ENCODE measurements at places on chromosomes 7 and 10.

DNA sequence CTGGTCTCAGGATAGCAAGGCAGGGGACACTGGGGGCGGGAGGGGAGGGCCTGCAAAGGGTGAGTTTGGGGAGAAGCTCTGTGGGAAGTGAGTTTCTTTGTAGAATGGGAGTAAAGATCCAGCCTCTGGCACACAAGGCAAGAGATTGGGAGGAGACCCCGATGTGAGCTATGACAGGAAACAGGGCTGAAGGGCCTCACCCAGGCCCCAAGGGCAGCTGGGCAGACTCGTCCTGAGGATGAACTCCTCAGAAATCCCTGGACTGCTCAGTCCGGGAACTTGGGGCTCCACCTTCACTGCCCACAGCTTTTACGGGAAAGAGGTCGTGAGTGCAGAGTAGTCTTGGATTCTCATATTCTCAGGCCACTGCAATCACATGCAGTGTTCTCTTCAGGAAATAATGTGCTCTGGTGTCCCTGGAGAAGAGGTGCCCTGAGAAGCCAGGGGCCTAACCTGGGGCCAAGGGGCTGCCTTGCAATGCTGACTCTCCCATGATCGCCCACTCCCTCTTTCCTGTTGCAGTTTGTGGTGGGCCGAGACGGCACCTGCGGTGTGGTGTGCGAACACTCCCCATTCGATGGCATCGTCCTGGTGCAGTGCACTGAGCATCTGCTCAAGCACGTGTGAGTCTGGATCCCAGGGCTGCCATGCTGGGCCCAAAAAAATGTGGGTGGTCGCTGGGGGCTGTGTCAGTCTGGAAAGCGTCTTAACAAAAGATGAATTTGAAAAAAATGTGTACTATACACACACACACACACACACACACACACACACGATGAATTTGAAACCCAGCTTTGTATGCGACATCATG, 31.3 kb upstream of the C10orf53 start:
- no peak for DNase-seq

GRCh38 chr7:121940918-121941317, 68.0 kb downstream of the PTPRZ1 start:
- DNase-seq, result no peak

DNA sequence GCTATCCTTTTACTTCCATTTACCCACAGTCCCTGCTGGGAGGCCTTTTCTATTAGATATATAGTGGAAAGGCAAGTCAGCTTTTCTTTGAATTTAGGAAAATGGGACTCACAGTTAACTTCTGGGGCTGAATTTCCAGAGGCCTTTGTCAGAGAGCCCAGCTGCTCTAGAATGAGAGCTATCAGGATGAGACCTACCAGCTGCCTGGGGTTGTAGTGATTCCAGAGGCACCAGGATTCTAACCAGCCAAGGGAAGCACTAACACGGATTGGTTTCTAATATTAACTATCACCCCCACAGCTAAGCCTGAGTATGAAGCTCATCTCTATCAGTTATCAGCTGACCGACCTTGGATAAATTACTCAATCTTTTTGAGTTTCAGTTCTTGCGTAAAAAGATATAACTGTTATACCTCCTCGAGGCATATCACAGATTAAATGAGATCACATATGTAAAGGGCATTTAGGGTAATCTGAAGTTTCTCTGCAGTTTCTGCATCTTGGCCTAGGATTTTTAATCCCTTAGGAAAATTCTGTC, 56.6 kb upstream of the CALD1 start:
- no peak for DNase-seq

GRCh38 chr10:22825841-22826240, 102.0 kb upstream of the ARMC3 start:
- DNase-seq, result no peak

GRCh38 chr10:83925133-83925532, 214.2 kb upstream of the GHITM start:
- DNase-seq, result no peak

GRCh38 chr10:128111696-128112095, 14.5 kb downstream of the MKI67 start:
- DNase-seq, result no peak

GRCh38 chr10:126135941-126136595, 239.7 kb downstream of the FANK1 start:
- no peak for DNase-seq

DNA sequence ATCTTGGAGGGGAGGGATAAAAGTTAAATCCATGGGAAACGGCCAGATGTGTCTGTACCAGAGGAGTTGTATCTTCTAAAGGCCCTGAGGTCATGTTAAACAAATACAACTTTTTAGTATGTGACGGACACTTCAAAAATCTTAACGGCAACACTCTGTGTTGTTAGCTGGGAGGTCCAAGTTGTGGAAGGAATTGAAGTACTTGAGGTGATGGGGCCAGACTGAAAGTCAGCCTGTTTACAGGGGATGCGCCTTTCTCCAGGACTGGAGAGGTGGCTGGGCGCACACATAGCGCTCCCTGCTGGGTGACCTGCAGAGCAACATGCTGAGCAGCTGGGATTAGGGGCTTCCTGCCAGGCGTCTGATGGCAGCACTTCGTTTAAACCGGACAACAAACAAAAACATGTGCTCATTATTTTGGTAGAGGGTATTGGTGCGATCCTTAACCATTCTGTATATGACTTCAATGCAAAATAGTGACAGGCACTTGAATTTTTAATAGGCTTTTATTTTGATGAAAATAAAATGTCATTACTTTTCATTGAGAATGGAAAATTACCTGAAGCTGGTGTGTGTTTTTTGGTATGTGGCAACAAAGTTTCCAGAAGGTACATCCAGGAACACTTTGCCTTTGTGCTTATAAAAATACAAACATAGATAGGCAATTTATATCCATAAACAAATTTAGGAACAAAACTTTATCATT, 198.2 kb downstream of the MLLT10 start:
- peak; percentile 79 for DNase-seq

DNA sequence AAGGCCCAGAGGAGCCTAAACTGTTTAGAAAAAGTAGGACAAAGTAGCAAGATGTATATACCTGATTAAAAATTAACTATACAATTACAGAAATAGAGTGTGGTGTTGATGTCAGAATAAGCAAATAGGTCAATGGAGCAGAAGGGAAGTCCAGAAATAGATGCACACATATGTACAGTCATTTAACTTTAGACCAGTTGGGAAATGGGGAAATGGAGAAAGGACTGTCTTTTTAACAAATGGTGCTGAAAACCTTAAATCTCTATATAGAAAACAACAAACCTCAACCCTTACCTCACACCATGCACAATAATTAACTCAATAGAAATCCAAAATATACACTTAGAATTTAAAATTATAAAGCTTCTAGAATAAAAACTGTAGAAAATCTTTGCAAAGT, 72.2 kb downstream of the CH25H start:
- no peak for DNase-seq

DNA sequence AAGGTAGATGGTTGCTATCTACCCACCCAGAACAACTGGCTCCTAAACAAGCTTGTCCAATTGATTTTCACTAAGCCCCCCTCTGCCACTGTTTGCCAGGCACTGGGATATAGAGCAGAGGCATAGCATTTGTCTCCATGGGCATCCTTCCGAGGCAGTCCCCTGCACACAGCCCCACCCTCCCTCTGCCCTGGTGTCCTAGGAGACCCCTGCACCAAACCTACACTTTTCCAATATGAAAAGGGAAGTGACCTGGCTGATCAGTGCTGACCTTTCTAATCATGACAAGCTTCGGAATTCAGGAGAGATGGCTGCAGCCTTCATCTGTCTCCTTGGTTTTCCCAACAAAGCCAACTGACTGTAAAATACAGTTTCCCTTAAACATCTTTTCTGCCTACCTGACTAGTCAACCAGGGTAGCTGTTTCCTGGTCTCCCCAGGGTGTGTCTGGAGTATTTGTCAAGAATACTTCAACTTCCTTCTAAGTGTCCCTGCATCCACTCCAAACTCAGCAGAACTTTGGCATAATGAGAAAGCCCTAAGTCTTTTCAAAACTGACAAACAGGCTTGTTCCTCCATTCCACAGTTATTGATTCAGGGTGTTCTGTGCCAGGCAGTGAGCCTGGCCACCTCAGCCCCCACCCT, 7.6 kb upstream of the SLC18A3 start:
- DNase-seq, result no peak

DNA sequence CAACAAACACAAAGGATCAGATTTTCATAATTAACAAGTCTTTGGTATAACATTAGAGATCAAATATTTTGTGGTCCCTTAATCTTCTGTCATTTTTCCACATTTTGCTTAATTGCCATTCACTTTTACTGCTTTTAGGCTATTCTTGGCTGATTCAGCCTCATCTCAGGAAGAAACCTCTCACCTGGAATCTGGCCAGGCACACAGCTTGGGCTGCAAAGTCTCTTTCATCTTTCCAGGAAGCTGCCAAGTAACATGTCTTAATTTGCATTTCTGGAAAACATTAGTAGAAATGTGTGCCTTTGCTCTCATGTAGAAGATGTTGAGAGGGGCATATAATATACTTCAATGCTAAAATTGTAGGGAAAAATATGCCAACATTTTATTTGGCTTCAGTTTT, 174.2 kb upstream of the STEAP4 start:
- DNase-seq, result peak; percentile 28

DNA sequence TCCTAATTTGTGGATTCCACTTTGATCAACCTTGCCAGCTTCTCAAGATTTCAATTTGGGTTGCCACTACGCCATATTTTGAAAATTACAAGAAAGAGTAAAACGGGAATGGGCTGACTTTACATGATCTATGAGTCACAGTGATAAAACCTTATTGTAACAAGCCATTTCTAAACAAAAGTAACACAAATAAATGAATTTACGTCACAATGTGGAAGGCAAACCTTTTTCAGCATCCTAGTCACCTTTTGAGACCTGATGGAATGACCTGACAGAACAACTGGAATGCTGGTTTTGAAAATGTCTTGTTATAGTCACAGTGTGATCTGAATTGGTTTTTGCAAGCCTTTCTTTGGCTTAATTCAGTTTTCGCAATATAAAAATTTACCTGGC, 85.9 kb downstream of the CDK6 start:
- no peak for DNase-seq

- DNase-seq, result no peak
These were observed 192.2 kb upstream of the TBX20 start for GRCh38 chr7:35446091-35446490.

DNA sequence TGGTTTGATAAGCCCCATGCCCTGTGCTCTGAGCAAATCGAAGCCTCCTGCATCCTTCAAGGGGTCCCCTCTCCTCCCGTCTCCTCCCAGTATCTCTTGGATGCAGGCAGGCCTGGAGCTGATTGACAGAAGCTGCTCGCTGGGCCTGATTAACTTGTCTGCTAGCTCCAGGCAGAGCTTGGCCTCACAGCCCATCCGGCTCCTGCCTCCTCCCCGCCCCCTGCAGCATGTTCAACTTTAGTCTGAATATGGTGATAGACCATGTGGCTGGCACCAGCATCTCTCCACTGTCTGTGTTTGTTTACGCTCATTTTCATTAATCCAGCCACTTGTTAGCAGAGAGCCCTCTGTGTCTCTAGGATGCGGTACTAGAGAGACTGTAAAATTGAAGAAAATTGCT, 432.2 kb downstream of the DPP6 start:
- no peak for DNase-seq

GRCh38 chr7:11847336-11847735, 15.3 kb upstream of the THSD7A start:
- no peak for DNase-seq

DNA sequence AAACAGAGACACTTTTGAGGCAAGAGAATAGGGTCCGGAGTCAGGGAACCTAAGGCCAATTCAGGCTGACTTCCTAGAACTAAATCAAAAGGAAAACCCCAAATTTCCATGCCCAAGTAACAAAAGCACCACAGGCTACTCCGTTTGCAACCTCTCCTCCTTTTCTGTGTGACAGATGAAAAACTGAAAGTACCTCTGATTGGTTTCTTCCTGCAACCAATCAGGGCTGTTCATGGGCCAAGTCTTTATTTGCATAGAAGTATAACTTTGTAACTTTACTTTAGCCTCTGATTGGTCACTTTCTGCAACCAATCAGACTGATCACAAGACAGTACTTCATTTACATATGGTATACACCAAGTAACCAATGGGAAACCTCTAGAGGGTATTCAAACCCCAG, 239.9 kb upstream of the KCND2 start:
- no peak for DNase-seq

GRCh38 chr10:56178210-56178609, 182.8 kb downstream of the ZWINT start:
- DNase-seq, result peak; percentile 4

DNA sequence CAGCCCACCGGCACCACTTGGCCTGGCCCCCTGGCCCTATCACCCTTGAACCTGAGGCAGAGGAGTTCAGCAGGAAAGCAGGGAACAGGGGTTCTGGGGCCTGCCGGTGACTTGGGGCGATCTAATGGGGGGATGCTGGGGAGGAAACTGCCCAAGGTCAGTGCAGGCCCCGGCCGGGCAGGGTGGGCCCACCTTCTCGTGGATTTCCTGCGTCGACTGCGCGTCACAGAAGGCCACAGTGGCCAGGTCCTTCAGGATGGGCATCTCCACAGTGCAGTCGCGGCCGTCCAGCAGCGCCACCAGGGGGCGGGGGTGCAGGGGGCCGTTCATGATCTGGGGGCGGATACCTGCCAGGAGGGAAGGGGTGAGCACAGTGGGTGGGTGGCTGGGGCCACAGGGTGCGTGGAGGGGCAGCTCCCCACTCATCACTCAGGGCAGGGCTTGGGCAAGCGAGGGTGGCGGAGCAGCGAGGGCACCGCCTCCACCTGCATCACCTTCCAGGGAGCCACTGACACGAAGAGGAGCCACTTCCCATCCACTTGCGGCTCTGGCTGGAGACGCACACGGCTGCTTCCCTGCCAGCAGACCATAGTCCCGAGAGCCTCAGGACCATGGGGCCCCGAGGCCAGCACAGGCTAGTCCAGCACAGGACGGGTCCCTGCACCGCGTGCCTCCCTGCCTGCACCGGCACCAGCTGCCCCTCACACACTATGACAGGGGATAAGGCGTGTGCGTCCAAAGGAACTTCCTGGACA, 61.4 kb downstream of the ZRANB1 start:
- no peak for DNase-seq

DNA sequence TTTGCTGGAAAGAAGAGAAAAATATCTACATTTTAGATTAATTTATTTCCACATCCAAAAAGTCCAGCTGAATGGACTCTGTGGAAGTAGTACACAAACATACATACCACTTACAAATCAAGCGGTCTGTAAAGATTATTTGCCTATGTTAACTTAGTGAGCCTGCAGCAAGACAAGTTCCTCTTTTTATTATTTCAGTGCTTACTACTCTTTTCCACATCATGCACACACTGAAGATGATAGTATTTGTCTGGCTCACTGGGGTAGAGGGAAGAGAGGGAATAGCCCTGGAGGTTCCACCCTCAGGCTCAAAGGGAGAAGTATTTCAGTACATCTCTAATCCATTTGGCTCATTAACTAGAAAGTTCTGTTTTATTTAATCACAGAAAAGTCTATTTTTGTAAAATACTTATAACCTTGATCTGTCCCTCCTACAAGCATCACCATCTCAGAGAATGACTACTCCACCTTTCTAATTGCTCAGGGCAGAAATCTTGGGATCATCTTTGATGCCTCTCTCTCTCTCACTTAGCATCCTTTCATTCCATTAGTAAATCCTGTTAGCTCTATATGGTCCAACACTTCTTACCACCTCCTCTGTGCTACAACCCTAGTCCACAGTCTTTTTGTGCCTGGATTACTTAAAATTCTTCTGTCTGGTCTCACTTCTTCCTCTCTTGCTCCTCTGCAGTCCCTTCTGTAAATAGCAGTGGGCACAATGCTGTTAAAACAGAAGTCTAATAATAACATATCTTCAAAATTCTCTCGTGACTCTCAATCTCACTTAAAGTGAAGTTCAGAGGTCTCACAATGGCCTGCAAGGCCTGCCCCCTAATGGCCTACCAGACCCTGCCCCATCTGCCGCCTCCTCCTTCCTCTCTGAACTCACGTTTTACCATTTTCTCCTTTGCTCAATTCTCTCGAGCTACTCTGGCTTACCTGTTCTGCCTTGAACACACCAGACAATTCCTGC, 64.3 kb upstream of the CCDC6 start:
- DNase-seq, result peak; percentile 72

Data from DMS53 (cell line).